Hippocampal formation (tissue), 2 donors: ENCODE measurements at places on chromosomes 11 and 22.

GRCh38 chr11:1127664-1128162 is 30.0 kb upstream of the MUC5AC start:
- no peak for DNase-seq

GRCh38 chr22:42052765-42053164 is 17.8 kb downstream of the NAGA start:
- no peak for DNase-seq

GRCh38 chr11:11565636-11566035 is 56.2 kb downstream of the GALNT18 start:
- DNase-seq = no peak

DNA sequence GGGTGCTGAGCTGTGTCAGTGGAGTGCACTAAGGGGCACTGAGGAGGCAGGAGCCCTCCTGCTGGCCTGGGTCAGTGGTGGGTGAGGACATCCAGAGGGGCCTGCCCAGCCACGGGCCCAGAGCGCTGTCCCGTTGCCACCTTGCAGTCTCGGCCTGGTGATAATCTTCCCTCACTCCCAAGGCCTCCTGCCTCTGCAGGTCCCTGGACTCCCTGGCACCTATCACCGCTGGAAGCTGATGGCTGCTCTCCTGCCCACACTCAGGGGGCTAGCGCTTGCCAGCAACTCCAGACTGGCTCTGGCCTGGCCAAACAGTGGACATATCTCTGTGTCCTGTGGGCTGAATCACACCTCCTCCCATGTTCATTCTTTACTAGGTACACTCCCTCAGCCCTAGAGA is 86.5 kb upstream of the PITPNB start:
- DNase-seq = no peak

- no peak for DNase-seq
Observed at GRCh38 chr22:23912293-23912903, 18.2 kb downstream of the MIF start.

DNA sequence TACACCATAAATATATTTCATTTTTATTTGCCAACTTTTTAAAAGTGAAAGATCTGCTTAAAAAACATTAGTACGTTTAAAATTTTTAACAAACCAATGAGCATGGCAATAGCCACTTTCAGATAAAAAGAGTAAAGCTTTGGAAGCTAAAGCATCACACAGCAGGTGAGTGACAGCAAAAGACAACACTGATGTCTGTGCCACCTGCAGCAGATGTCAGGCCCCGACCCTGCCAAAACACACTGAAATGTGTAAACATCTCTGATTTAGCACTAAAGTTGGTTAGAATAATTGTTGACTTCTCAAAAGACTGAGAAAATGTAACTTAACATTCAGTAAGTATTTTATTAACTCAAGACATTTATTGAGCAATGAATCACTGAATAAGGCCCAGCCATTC is 232.9 kb downstream of the DLG2 start:
- DNase-seq = no peak

GRCh38 chr11:117444256-117444655 is 116.6 kb downstream of the CEP164 start:
- DNase-seq = no peak

DNA sequence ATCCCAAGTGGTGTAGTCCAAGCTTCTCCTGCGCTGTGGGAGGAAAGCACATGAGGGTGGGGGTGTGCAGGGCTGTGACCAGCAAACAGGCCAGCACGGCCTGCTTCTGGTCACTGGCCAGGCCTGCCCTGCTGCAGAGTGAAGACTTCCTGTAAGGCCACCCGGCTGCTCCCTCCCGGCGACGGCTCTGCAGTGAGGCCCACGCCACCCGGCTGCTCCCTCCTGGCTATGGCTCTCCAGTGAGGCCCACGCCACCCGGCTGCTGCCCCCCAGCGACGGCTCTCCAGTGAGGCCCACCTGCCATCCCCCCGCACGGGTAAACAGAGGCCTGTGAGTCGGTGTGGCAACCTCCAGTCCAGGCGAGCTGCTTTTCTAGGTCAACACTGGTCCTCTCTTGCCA is 31.4 kb upstream of the BRSK2 start:
- DNase-seq = no peak
